ENCODE measurements at places on chromosomes 11 and 22.
A peak's percentile ranks its signal among the peaks of the same experiment; 100 is the strongest.

- peaks cover 14% of the 10 kb centered on the region for H3K4me1 ChIP-seq
- H3K27me3 ChIP-seq: peaks cover 1% of the 10 kb centered on the region
- no peak overlapping the region for H3K27ac ChIP-seq
- no peaks in the 10 kb centered on the region for H3K36me3 ChIP-seq
- no peak for DNase-seq
Observed at GRCh38 chr22:37545703-37546436, 14.4 kb upstream of the CDC42EP1 start.

GRCh38 chr11:82995754-82996398, 75.8 kb downstream of the RAB30 start:
- peaks cover 8% of the 10 kb centered on the region for H3K36me3 ChIP-seq
- no peaks in the 10 kb centered on the region for H3K27me3 ChIP-seq
- H3K4me1 ChIP-seq: peaks cover 15% of the 10 kb centered on the region
- H3K4me3 ChIP-seq: no peak overlapping the region
- H3K27ac ChIP-seq: peak overlapping the region; percentile 41

- no peaks in the 10 kb centered on the region for H3K36me3 ChIP-seq
- peaks cover 7% of the 10 kb centered on the region for H3K4me1 ChIP-seq
- H3K27me3 ChIP-seq: no peaks in the 10 kb centered on the region
- no peak for DNase-seq
Observed at GRCh38 chr22:23313791-23314567, 133.7 kb downstream of the BCR start.

- H3K4me1 ChIP-seq: no peaks in the 10 kb centered on the region
- peaks cover 5% of the 10 kb centered on the region for H3K36me3 ChIP-seq
- no peak for DNase-seq
- no peak overlapping the region for H3K27ac ChIP-seq
- H3K27me3 ChIP-seq: peaks cover 34% of the 10 kb centered on the region
Observed at GRCh38 chr22:44277386-44278135, 35.2 kb downstream of the SHISAL1 start.

DNA sequence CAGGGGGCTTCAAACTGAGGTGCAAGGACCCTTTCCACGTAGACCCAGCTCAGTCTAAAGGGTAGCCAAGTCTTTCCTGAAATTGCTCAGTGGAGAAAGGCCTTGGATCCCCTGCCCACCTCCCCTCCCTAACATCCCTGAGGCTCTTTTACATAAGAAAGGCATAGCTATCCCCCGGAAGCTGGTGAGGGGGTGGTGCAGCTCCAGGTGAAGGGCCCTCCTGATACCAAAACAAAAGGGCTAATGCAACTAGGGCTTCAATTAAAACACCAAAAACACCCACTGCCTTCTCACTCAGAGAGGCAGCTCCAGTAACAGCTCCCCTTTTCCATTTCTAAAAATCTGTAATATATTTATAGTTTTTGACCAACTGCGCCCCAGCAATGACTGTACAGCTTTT, 5.8 kb downstream of the SHANK2 start:
- H3K4me1 ChIP-seq: no peaks in the 10 kb centered on the region
- peaks cover 52% of the 10 kb centered on the region for H3K27me3 ChIP-seq
- no peak overlapping the region for H3K27ac ChIP-seq
- no peak overlapping the region for H3K4me3 ChIP-seq
- DNase-seq: no peak
- peaks cover 2% of the 10 kb centered on the region for H3K36me3 ChIP-seq

DNA sequence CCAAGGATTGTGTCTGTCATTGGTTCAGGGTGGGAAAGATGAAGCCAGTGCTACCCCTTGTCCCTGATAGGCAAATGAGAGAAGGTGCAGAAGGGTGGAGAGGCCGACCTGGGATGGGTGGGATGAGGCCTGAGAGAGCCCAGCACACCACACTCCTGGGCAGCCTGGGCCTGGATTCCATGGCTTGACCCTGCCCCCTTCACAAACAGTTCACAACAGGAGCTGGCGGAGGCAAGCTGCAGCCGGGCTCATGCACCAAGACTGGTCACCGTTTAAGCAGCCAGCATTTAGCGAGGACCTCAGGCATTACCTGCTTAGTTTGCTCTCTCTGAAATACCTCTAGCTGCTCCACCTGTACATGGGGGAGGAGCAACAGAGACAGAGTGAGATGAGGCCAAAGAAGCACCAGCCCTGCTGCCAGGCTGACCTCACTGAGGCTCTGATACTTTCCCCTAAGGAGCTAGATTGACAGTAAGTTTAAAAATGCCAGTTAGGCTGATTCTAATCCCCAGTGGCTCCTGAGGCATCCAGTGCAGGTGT, 13.5 kb downstream of the IL18BP start:
- H3K27ac ChIP-seq: no peak overlapping the region
- no peak overlapping the region for H3K4me3 ChIP-seq
- no peaks in the 10 kb centered on the region for H3K27me3 ChIP-seq
- H3K36me3 ChIP-seq: peaks cover 26% of the 10 kb centered on the region
- DNase-seq: no peak

- no peaks in the 10 kb centered on the region for H3K36me3 ChIP-seq
- H3K4me3 ChIP-seq: no peak overlapping the region
- H3K27ac ChIP-seq: no peak overlapping the region
- no peak for DNase-seq
Observed at GRCh38 chr11:45651156-45651555, 14.3 kb downstream of the CHST1 start.
